IMR-90 (cell line): ENCODE measurements at places on chromosomes 3 and 15. TPM values are rescaled to one million over a fixed set of nuclear protein-coding genes. Genes with fewer than 3 reads are reported as not detected.

GRCh38 chr3:187921391-187922074 lies 176.3 kb upstream of the BCL6 start:
- no peaks in the 10 kb centered on the region for H3K36me3 ChIP-seq
- peaks cover 18% of the 10 kb centered on the region for H3K4me1 ChIP-seq
- H3K27me3 ChIP-seq, result no peaks in the 10 kb centered on the region
- DNase-seq, result no peak
- H3K27ac ChIP-seq, result no peak overlapping the region

DNA sequence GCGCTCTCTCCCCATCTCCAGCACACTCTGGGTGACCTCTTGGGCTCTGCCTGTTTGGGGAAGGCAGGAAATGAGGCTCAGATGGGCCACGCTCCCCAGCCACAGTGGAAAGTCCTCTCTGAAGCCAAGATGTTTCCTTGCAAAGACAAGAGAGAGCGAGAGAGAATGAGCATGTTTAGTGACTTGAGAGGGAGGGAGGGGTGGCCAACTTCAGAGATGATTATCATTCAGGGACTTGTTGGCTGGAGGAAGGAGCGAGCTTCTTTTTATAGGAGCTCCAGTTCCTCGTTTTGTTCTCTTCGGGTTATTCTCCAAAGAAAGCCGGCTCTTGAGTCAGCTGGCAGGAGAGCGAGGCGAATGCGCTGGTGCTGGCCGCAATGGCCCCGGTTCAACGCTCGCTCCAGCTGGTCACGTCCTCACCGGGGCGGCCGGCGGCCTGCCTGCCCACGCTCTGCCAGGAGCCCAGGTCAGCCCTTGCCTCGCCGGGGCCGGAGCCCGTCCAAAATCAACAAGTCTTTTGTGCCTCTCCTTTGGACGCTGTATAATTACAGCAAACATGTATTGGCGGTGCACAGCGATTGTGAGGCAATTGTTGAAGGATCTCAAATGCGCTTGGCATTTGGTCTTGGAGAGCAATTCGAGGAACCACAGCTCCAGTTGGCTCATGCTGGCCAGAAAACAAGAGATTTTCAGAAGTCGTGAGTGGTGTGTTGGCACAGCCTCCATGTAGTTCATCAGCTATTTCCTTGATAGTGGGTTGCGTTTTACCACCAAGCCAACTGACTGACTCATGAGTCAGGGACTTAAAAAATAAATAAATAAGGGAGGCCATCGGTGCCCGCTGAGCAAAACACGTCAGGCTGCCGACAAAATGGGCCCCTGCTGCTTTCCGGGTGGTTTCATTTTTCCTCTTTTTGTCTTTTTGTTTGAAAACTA lies 288.6 kb downstream of the UACA start:
- DNase-seq, result peak; percentile 96
- H3K4me3 ChIP-seq, result no peak overlapping the region
- H3K36me3 ChIP-seq, result no peaks in the 10 kb centered on the region
- H3K27ac ChIP-seq, result peak overlapping the region; percentile 72
- H3K27me3 ChIP-seq, result peaks cover 8% of the 10 kb centered on the region

DNA sequence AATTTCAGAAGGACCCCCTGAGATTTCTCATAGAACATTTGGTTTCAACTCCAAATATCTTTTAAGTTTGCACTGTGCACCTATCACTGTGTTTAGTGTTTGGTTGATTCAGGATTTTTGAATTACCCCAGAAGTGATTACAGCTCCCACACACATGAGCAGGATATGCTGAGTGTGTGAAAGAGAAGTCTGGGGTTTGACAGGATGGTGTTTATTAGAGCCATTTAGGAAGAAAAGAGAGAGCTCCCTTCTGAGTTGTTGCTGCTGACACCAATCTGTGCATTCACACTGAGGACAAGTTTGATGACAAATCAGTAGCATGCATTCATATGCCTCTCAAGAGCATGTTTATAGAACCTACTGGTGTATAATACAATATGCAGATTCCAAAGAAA lies 118.1 kb downstream of the RPL22L1 start:
- no peaks in the 10 kb centered on the region for H3K27me3 ChIP-seq
- H3K4me3 ChIP-seq, result no peak overlapping the region
- H3K4me1 ChIP-seq, result peaks cover 28% of the 10 kb centered on the region
- peak; percentile 48 for DNase-seq
- peak overlapping the region; percentile 97 for H3K27ac ChIP-seq
- no peaks in the 10 kb centered on the region for H3K36me3 ChIP-seq

DNA sequence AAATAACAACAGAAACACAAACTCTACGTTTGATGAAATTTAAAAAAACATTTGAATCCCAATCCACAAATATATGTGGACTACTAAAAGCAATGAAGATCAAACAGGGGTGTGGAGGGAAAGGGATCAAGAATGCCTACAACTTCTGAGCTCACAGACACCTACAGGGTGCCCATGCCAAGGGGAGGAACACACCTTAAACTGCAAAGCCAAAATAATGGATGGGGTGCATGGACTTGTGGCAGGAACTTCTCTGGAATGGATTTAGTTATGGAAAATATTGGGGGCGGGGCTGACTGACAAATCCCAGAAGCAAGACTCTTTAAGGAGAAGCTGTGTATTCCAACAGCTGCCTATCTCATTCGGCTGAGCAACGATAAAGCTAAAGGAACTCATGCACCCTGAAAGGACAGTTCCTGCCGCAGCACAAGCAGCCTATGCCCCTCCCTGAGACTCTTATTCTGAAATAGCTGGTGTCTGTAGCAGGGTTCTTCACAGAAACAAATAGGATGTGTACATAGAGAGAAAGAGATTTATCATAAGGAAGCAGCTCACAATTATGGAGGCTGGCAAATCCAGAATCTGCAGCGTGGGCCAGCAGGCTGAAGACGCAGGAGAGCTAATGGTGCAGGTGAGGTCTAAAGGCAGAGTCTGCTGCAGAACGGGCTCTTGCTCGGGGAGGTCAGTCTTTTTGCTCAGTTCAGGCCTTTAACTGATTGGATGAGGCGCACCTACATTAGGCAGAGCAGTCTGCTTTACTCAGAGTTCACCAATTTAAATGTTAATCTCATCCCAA lies 24.5 kb upstream of the PLA2G4D start:
- no peaks in the 10 kb centered on the region for H3K4me1 ChIP-seq
- H3K27me3 ChIP-seq, result peaks cover 50% of the 10 kb centered on the region
- no peak for DNase-seq
- H3K36me3 ChIP-seq, result no peaks in the 10 kb centered on the region

DNA sequence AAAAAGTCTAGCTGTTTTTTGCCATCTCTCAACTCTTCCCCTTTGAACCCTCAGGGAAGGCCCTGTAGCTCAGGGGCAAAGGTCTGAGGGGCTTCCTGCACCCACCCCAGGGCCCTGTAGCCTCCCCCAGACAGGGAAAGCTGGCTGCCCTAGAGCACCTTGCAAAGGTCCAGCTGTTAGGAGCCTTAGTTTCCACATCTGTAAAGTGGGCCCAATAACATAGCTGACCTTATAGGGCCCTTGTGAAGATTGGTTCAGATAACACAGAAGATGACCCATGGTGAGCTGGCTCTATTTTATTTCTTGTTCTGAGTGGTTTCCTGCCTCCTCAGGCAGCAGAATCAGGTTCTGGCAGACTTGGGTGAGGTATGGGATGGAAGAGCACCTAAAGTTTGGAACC lies 55.2 kb upstream of the SMAD6 start:
- DNase-seq, result no peak
- H3K36me3 ChIP-seq, result no peaks in the 10 kb centered on the region
- no peak overlapping the region for H3K4me3 ChIP-seq
- no peaks in the 10 kb centered on the region for H3K27me3 ChIP-seq
- H3K27ac ChIP-seq, result no peak overlapping the region
- H3K4me1 ChIP-seq, result peaks cover 12% of the 10 kb centered on the region

GRCh38 chr15:91698241-91698640 lies 155.3 kb upstream of the SLCO3A1 start:
- H3K4me1 ChIP-seq, result peaks cover 2% of the 10 kb centered on the region; the same call in 1 of the 2 replicates
- no peaks in the 10 kb centered on the region for H3K27me3 ChIP-seq
- H3K4me3 ChIP-seq, result no peak overlapping the region
- H3K27ac ChIP-seq, result no peak overlapping the region

GRCh38 chr3:66582721-66583423 lies 82.0 kb upstream of the LRIG1 start:
- no peaks in the 10 kb centered on the region for H3K36me3 ChIP-seq
- H3K27me3 ChIP-seq, result no peaks in the 10 kb centered on the region
- H3K4me3 ChIP-seq, result no peak overlapping the region
- H3K4me1 ChIP-seq, result peaks cover 1% of the 10 kb centered on the region; the same call in 1 of the 2 replicates
- DNase-seq, result no peak

GRCh38 chr15:51726302-51727073 lies 11.0 kb downstream of the LYSMD2 start:
- peak; percentile 93 for DNase-seq
- H3K4me3 ChIP-seq, result no peak overlapping the region
- H3K36me3 ChIP-seq, result no peaks in the 10 kb centered on the region
- H3K27me3 ChIP-seq, result no peaks in the 10 kb centered on the region
- H3K27ac ChIP-seq, result no peak overlapping the region

GRCh38 chr15:89140595-89140994 lies 52.3 kb downstream of the ABHD2 start:
- H3K27ac ChIP-seq, result 0 out of 2 replicates have a peak overlapping the region, but pooled peaks have one; percentile 10
- no peak overlapping the region for H3K4me3 ChIP-seq
- H3K4me1 ChIP-seq, result peaks cover 34% of the 10 kb centered on the region
- no peak for DNase-seq
- no peaks in the 10 kb centered on the region for H3K27me3 ChIP-seq

DNA sequence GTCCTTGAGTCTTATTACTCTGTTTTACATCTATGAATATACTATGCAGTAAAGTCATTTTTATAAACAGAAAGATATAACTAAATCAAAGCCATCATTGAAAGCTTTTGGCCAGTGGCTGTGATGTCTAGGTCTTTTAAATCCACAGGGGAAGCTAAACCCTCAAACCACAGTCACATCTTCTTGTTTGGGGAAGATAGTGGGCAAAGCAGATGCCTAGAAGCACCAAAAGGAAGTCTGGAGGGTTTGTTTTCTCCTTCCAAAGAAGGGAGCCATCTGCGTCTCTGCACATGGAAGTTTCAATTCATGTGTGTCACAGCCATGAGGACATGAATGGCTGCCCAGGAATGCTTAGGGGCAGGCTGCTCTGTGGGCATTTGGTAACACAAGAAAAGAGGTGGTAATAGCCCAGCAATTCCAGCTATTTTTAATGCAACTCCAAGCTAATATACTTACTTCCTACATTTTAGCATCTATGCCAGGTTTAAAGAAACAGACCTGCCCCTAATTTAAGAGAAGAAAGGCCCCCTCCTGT lies 322.2 kb downstream of the SLC9A9 start:
- H3K4me1 ChIP-seq, result no peaks in the 10 kb centered on the region; the same call in 1 of the 2 replicates
- no peak for DNase-seq
- no peak overlapping the region for H3K4me3 ChIP-seq
- no peaks in the 10 kb centered on the region for H3K27me3 ChIP-seq
- H3K27ac ChIP-seq, result no peak overlapping the region
- no peaks in the 10 kb centered on the region for H3K36me3 ChIP-seq

DNA sequence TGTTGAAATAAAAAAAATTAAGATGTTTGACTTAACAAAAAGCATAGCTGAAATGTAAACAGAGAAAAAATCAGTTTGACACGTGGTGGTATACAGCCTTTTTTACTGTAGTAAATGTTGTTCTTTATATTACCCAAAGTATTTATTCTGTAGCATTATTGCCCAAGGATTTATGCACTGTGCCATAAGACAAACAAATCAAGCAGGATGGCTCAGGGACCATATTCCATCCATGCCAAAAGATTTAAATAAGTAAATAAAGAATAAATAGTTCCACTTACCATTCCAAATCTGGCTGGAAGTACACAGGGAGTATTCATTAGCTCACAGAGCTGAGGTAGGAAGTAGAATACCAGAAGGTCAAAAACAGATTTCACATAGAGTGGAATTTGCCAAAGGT lies 666.7 kb upstream of the CADM2 start:
- no peak for DNase-seq
- no peak overlapping the region for H3K27ac ChIP-seq
- no peaks in the 10 kb centered on the region for H3K36me3 ChIP-seq
- H3K4me3 ChIP-seq, result no peak overlapping the region
- H3K4me1 ChIP-seq, result no peaks in the 10 kb centered on the region

DNA sequence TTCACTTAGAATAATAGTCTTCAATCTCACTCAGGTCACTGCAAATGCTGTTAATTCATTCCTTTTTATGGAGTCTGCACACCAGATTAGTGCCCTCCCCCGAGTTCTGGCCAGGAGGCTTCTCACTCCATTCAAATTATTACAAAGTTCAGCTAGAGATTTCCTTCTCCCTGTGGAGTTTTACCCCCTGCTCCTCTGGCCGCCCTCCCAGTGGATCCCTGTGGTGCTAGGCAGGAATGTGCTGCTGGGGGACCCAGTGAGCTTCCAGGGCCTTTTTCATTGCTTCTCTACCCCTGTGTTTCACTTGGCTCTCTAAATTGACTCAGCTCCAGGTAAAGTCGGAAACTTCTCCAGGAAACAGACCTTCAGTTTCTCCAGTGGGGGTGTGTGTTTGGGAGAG lies 42.7 kb upstream of the CD200R1L start:
- DNase-seq, result no peak
- H3K4me3 ChIP-seq, result no peak overlapping the region
- no peak overlapping the region for H3K27ac ChIP-seq
- no peaks in the 10 kb centered on the region for H3K27me3 ChIP-seq

DNA sequence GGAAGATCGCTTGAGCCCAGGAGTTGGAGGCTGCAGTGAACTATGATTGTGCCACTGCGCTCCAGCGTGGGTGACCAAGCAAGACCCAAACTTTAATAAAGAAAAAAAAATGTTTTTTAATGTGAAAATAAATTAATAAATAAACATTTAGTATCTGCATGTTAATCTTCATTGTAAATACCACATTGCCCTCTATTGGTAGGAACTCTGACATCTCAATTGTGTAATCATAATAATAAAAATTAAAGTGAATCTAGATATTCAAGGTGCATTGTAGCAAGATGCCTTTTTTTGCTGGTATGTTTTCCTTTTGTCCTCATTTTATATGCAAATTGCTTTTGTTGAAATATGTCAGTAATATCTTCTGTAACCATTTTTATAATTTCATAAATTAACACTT lies 95.0 kb upstream of the LIMD1 start:
- peak; percentile 66 for DNase-seq
- H3K27me3 ChIP-seq, result no peaks in the 10 kb centered on the region
- H3K4me1 ChIP-seq, result peaks cover 2% of the 10 kb centered on the region; the same call in 1 of the 2 replicates
- H3K4me3 ChIP-seq, result no peak overlapping the region
- peaks cover 11% of the 10 kb centered on the region for H3K36me3 ChIP-seq

DNA sequence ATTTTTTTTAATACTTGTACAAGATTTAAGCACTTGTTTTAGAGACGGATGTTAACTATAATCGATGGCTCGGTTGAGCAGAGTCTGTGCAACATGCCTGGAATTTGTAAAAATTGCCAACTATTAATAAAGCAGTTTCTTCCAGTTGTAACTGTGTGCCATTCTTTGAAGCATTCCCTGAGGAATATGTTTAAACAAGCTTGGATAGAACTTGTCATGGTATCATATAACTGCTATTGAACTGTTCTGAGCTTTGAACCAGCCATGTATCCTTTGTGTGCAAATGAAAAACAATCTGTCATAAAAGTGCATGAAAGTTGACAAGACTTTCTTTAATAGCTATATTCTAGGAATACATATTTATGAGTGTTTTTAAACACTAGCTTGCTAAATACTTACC lies 45.8 kb upstream of the UBE2E2 start:
- no peak overlapping the region for H3K4me3 ChIP-seq
- peaks cover 2% of the 10 kb centered on the region for H3K4me1 ChIP-seq
- H3K27ac ChIP-seq, result no peak overlapping the region
- H3K27me3 ChIP-seq, result no peaks in the 10 kb centered on the region
- no peak for DNase-seq

Gene GCNT3
- not detected in 2 replicates for total RNA-seq

Gene ZXDC
- 13.1 and 14.3 TPM in 2 replicates for total RNA-seq

Gene PYGO1
- total RNA-seq, result 6.6 and 10.0 TPM in 2 replicates

Gene INSYN1
- total RNA-seq, result under 0.01 and 0.18 TPM in 2 replicates

Gene EXD1
- total RNA-seq, result not detected in 2 replicates

Gene TRAK1
- total RNA-seq, result 26.7 and 28.1 TPM in 2 replicates

Gene P3H2
- 54.7 and 74.4 TPM in 2 replicates for total RNA-seq

Gene RARB
- 1.4 TPM in 2 replicates for total RNA-seq

Gene POPDC2
- under 0.01 TPM in 2 replicates for total RNA-seq

Gene TMEM41A
- 10.6 and 11.9 TPM in 2 replicates for total RNA-seq

Gene EIF1B
- total RNA-seq, result 11.3 and 14.2 TPM in 2 replicates
